ENCODE measurements at places on chromosomes 11 and 22.

- DNase-seq, result no peak
These were observed 2.5 kb upstream of the OR51B5 start for GRCh38 chr11:5345831-5346230.

- DNase-seq, result no peak
These were observed 12.7 kb upstream of the B4GALNT4 start for GRCh38 chr11:356610-357009.

GRCh38 chr11:1554981-1555712 lies 16.9 kb downstream of the DUSP8 start:
- DNase-seq, result no peak

DNA sequence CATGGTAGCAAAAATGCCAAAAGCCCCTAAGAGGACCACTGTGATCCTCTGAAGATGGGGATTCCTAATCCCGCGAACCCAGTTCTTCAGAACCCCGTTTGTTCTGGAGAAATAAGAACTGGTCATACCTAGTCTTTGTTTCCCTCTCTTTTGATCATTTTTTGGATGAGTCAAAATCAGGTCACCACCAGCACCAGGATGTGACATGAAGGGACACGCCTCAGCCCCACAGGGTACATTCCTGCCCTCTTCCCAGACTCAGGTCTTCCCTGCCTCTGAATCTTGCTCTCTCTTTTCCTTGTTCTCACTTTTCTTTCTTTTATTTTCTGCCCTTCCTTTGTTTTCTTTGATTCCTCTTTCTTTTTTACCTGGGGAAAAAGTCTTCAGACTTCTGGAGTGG lies 14.6 kb upstream of the ANO1 start:
- no peak for DNase-seq

GRCh38 chr11:130508913-130509312 lies 60.5 kb downstream of the ADAMTS15 start:
- DNase-seq, result no peak

GRCh38 chr11:61695917-61696316 lies 15.7 kb downstream of the DAGLA start:
- DNase-seq, result no peak

- DNase-seq, result no peak
These were observed 9.4 kb downstream of the DGCR8 start for GRCh38 chr22:20089226-20089976.

GRCh38 chr11:69030301-69030700 lies 17.3 kb upstream of the MRGPRF start:
- no peak for DNase-seq

DNA sequence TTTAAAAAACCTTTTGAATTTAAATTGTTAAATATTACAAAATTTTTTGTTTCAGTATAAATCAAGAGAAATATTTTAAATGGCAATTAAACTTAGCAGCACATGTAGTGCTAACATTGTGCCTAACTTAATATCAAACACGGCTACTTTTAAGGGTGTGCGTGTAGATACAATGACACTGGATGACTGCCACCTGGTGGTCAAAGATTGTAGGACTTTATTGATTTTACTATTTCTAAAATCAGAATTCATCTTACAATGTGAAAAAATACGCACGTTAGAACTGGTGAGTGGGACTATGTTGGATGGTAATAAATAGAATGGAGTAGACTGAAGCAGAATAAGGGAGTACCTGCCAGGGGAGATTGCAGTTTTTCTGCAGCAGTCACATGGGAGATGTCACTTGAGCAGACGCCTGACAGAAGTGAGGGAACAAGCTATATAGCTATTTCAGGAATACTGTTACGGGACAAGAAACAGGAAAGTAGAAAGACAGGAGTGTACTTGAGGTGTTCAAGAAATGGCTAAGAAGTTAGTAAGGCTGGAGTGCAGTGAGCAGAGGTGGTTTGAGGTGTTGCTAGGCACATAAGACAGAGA lies 52.9 kb downstream of the UVRAG start:
- peak; percentile 77 for DNase-seq

DNA sequence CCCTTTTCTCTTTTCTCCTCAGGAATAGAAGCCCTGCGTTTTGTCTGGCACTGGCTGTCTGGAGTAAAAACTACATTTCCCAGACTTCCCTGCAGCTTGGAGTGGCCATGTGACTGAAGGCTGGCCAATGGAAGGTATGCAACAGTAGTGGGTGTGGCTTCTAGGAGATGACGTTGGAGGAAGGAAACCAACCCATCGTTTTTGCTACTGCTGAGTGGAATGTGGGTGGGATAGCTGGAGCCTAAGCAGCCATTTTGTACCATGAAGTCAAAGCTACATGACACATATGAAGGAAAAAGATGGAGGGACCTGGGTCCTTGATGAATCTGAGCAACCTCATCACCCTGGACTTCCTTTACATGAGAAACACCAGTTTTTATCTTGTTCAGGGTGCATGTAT lies 19.6 kb downstream of the FGF3 start:
- DNase-seq, result no peak

DNA sequence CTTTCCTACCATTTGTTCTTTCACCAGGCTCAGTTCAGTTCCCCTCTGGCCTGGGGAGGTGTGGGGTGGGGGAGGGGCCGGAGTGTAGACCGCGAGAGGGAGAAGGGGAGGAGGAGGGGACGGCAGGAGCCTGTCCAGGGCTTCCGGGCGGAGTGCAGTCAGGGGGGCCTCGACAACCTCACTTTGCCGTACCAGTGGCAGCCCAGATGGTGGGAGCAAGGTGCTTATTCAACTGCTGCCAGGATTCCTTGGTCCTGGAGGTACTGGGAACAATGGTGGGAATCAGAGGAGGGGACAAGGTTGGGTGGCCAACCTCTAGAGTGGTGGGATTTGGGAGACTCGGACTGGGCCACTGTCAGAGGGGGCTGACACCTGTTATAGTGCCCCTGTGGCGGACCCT lies 1.2 kb downstream of the BACE1 start:
- no peak for DNase-seq

DNA sequence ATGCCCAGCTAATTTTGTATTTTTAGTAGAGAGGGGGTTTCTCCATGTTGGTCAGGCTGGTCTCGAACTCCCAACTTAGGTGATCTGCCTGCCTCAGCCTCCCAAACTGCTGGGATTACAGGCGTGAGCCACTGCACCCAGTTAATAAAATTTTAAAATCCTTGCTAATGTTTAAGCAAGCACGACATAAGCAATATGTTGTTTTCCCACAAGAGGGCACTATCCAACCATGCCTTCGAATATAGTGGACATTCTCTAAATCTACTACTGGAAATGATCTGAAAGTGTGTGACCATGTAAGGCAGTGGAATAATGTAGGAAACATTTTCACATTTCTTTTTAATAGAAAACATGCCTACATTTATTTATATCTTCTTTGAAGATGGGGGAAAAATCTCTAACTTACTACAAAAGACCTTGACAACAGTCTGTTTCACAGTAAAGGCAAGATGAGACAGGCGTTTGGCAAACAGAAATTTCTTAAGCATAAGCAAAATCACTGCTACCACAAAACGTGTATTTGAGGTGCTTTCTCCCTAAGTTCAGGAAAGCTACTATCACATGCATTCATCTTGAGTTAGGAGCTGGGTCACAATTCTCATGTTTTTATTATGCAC lies 38.2 kb downstream of the PITPNB start:
- peak; percentile 91 for DNase-seq

GRCh38 chr11:95671768-95672167 lies 117.8 kb downstream of the FAM76B start:
- DNase-seq, result no peak

DNA sequence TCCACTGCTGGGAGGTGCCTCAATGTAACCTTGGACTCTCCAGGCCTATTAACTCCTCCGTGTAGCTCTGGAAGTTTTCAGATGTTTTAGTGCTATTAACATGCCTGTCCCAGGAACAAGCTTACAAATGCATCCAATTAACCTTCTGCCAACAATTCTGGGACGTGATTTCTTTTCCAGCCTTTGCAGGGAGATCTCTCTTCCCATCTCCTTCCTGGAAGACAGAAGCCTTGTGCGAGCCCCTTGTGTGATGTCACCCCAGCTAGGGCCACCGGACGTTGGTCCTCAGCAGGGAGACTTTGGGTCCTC lies 47.7 kb upstream of the SYT7 start:
- no peak for DNase-seq

DNA sequence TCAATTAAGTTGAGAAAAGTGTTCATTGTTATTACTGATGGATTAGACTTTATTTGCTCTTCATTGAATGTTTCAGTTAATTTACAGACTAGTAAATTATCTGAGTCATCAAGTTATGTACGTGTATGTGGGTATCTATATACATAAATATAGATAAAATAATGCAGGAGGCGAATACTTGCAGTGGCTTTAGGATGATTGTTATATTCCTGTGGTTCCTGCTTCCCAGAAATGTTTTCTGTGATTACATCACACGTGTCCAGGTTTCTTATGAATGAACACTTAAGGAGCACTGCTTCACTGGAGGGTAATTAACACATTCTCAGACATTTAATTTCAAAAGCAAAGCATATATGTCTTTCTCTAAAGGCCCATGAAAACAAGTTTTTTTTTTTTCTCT lies 28.4 kb downstream of the YAP1 start:
- no peak for DNase-seq

DNA sequence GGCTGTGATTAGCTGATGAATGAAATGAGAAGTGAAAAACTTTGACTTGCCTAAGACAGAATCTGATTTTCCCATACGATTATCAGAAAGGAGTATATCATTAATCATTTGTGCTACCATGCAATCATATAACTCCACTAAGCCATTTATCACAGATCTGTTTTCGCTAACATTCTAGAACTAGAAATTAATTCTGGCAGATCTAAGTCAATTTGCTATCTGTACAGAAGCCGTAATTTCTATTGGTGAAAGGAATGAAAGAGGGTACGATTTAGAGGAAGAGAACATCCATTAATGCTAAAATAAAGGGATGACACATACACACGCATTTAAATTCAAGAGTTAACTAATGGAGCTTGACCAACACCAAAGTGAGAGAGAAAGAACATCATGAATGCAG lies 201.6 kb downstream of the SBF2 start:
- no peak for DNase-seq

- no peak for DNase-seq
These were observed 892.3 kb upstream of the CHORDC1 start for GRCh38 chr11:91115116-91115515.

DNA sequence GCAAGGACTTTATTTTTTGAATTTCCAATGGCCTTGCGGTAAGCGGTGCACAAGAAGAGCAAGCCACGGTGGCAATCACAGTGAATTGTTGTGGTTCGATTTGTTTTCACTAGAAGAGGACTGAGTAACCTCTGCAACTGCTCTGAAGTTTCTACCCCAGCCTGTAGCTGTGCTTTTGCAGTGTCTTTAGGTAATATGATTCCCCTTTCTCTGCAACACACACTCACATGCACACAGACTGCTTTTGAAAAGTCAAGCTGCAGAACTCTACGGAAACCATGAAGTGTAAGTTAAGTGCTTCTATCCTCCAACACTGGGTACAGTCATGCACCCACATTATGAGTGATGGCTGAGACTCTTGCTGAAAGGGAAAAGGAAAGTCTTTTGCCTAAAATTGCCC lies 38.4 kb downstream of the CD44 start:
- no peak for DNase-seq

DNA sequence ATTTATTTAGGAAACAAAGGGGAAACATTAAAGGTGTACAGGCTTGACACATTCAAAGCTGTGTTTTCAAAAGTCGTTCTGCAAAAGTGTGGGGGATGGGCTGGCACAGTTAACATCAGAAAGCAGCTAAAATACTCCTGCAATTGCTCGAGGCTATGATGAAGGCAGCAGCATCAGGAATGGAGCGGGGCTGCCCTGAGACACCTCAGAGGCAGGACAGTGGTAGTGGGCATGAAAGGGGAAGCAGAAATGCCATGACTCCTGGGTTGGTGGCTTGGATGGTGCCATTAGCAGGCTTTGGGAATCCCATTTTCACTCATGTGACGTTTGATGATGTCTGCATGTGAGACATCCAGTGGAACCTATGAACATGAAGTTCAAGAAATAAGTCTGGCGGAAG lies 646 bp downstream of the NCAPD3 start:
- no peak for DNase-seq

DNA sequence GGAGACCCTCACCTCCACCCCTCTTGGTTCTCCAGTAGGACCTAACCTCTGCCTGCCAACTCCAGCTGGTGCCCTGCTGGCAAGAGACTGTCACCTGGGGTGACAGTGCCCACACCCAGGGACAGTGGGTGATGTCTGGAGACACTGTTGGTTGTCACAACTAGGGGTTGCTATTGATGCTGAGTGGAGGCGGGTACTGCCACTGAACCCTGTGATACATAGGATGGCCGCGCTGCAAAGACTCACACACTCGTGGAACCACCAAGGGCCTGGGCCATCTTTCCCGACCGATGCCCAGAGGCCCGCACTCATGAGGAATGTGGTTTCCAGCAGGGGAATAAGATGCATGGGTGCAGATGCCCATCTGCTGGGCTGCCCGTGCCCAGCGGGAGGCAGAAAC lies 143.2 kb downstream of the SHANK2 start:
- no peak for DNase-seq

- peak; percentile 18 for DNase-seq
These were observed at the start of gene VEGFB for GRCh38 chr11:64233913-64234586. Gene VEGFB (plus strand): TSS chr11:64234584. CDS start chr11:64234834, 250 bp downstream.

- DNase-seq, result peak; percentile 72
These were observed 36.0 kb downstream of the PRCP start for GRCh38 chr11:82864268-82864667.

DNA sequence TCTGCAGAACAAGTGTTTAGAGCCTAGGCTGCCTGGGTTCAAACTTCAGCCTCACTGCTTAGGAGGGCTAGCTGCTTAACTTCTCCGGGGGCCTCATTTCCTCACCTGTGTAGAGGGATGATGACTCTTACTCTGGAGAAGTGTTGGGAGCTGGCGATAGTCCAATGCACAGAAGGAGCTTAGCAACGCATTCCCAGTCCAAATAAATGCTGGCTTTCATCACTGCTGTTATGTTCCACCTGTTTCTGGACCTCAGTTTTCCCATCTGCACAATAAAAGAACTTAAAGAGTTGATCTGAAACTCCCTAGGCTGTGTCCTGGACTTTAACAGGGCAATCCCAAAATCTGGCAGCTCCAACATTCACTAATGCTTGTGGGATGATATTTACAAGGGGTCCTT lies 337.8 kb downstream of the MIAT start:
- DNase-seq, result no peak

GRCh38 chr11:88484873-88485621 lies 147.5 kb upstream of the CTSC start:
- no peak for DNase-seq
